ENCODE measurements at places on chromosomes 11 and 22.

DNA sequence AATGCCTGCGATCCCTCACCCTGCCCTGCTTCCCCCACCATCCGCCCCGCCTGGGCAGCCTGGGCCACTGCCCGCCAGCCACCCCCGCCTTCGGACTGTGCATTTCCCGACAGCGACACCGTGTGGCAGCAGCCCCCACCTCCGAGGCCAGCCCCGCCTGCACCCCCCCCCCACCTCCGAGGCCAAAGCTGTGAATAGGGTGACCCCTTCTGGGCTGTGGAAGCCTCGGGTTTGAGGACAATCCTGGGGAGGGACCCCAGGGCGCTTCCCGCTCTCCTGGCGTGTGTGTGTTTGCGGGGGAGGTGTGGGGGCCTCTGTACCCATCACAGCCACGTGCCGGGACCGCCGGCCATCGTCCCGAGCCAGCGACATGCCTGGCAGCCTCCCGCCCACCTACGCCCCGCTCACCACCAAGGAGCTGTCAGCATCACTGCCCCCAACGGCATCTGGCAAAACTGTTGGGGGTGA, 33.8 kb upstream of the PPARA start:
- peak; percentile 91 for DNase-seq

GRCh38 chr11:72743321-72744221, 8.6 kb downstream of the ARAP1 start:
- peak; percentile 90 for DNase-seq

GRCh38 chr22:24455751-24456426, 28.5 kb downstream of the ADORA2A start:
- DNase-seq: no peak

DNA sequence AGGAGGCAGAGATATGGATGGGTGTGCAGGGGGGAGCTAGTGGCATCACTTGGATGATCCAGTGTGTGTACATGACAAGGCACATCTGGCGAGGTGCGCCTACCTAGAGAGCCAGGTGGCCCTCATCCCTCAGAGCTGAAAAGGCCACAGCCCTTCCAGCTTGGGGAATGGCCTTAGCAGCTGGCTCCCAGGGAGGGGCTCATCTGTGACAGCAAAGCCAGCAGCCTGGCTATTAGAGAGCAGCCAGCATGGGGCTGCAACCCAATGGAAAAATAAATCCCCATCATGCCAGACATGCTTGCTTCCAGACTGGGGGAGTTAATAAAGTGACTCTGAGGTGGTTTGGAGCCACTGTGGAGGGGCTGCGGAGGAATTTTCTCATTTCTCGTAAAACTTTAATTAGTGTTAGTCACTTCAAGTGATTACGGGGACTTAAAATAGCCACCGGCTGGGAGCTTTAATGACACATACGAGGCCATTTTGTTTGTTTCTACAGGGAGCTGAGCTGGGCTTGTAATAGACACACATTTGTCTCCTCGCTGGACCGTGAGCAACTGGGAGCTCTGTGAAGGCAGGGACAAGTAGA, 111.2 kb upstream of the ALX4 start:
- no peak for DNase-seq

- no peak for DNase-seq
These were observed 25.6 kb downstream of the SMARCB1 start for GRCh38 chr22:23812378-23812777.

DNA sequence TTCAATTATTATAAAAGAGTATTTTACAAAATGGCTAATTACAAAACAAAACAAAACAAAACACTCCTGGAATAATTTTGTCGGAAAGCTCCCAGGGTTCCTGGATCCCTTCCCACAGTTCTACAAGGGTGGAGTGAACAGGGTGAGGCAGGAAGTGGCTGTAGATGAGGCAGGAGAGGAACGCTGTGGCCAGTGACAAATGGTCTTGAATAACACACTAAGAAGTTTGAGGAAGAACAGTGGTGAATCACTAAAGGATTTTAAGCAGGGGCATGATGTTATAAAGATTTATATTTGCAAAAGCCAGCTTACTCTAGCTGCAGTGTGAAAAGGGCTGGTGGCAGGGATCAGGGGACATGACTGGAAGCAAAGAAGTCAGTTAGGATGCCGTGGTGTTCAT, 33.8 kb upstream of the APOA1 start:
- no peak for DNase-seq

- no peak for DNase-seq
These were observed 26.3 kb upstream of the GNB1L start for GRCh38 chr22:19880786-19881569.

GRCh38 chr11:19869946-19870589, 157.4 kb downstream of the NAV2 start:
- DNase-seq: no peak

- DNase-seq: no peak
These were observed 139.5 kb downstream of the COMMD9 start for GRCh38 chr11:36149538-36150242.

DNA sequence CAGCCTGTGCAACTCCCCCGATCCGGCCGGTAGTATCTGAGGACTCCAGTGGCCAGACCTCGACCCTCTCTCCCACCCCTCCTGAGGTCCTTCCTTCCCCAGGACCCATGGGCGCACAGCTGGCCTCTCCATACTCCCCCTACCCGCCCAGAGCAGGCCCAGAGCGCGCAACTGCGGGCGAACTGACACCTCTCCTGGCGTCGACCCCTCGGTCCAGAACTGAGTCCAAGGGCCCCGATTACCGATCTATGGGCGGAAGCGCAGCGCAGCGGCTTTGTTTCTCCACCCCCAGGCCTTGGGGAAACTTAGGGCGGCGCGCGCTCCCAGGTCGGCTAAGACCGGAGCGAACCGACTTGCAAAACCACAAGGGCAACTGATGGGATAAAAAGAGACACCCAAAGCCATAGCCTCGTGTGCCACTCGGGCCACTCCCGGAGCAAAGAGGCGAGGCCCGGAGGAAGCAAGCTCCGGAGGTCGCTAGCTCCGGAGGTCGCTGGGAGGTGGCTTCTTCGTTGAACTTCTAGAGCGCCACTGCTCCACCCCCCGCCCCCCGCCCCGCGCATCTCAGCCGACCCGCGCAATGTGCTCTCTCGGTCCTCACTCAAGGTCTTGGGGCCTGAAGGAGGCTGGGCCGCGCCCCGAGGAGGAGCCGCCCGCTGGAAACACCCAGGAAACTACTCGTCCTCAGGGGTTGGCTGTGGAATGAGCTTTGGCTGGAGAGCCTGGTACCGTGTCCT, 9.8 kb upstream of the ALX4 start:
- no peak for DNase-seq

- no peak for DNase-seq
These were observed 1.8 kb downstream of the SPATA19 start for GRCh38 chr11:133843454-133843987.

DNA sequence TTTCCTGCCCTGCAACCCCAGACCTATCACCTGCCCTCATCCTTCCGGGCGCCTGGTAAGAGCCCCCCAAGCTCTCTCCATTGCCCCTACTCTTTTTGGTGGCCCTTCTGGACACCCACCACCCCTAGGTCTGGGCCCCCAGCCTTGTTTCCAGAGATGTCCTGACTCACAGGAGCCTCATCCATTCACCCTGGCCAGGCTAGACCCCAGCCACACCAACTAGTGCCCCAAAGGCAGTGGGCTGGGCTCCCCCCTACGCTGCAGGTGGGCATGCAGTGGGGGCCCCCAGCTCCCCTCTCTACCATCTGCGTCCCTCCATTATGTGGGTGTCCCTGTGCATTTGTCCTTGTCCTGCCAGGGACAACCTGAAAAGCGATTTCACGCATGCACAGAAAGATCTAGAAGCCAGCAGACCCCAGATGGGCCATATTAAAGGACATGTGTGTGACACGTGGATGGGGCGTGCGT, 1.4 kb downstream of the MRGPRF start:
- no peak for DNase-seq

GRCh38 chr22:37178350-37179125, 9.5 kb downstream of the C1QTNF6 start:
- no peak for DNase-seq

DNA sequence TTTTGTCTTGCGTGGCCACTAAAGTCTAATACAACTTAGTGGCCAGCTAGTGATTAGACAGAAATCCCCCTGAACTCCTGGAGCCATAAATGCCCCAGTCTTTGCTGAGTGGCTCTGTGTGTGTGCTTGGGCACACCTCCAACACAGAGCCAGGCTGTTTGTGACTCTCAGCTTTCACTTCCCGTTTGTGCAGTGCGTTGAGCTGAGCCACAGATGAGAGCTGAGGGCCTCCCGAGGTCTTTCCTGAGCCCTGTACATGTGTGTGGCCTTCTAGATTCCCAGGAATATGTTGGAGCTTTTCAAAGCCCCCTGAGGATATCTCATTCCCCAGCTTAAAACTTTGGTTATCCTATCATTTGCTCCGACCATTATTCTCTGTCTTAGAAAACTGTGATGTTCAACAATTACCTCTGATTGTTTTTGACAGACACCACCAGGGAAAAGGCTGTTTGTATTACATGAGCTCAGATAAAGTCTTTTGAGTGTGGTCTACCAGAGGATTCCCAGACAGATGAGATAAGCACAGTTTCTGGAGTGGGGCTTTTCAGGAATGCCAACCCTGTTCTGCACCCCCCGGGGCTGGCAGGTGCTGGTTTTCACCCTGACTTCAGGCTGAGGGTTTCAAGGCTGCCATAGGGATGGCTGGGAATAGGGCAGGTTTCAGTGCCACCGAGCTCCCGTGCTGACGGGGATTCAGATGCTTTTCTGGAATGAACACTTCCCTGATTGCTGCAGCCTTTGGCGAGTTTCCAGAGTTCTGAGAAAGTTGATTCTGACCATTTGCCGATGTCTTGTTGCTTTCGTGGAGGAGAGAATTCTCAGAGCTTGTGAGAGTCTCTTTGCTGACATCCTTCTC, 23.8 kb downstream of the IGHMBP2 start:
- DNase-seq: peak; percentile 61

GRCh38 chr11:35647421-35648093, 15.0 kb upstream of the TRIM44 start:
- DNase-seq: no peak

GRCh38 chr11:102360681-102361080, 13.7 kb downstream of the BIRC2 start:
- DNase-seq: no peak

DNA sequence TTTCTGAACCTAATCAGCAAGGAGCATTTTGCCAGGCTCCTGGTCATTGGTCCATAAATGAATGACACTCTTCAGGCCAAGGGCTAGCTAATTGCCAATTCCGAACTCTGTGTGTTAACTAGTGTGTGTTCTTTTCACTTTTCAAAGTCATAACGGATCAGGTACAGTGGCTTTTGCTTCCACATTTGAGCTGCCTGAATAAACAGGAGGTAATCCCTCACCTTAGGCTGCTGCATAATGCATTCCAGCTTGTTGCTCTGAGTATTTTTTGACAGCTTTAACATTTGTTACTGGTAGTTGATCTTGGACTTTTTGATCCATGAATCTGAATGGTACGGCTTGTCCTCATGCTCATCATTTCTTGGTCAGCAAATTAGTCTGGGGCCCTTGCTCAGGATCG, 485.1 kb downstream of the CNTN5 start:
- no peak for DNase-seq

DNA sequence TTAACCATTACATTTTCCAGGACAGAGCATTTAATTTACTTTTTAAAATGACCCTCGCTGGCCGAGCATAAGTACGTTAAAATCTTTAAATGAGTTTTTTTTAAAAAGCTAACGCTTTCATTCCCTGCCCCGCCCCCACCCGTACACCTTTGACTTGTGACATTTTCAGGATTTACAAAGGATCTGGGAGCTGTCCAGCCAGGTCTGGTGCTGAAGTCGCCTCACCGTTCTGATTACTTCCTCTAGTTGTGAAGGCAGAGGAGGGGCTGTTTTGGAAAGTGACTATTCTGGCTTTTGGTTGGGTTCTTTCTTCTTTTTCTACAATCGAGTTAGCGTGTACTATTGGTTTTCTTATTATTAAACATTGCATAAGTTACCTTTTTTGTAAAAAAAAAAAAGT, 2.9 kb downstream of the C11orf87 start:
- DNase-seq: no peak

GRCh38 chr11:66071381-66071801, 1.3 kb downstream of the PACS1 start:
- DNase-seq: no peak

- DNase-seq: no peak
These were observed 87.4 kb downstream of the BRD1 start for GRCh38 chr22:49740242-49740641.

DNA sequence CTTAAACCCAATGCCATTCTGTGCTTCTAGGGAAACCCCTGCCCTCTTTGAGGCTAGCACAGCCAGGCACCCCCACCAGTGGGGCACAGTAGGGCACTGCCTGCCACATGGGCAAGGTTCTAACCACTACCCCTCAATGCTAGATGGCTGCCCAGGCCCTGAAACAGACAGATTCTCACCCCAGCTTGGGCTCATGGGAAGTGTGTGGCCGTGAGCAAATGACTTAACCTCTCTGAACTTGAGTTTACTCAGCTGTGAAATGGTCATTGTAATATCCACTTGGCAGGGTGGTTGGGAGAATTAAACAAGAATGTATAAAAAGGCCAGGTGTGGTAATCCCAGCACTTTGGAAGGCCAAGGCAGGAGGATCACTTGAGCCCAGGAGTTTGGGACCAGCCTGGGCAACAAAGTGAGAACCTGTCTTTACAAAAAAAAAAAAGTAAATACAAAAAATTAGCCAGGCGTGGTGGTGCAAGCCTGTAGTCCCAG, 22.4 kb downstream of the C22orf23 start:
- DNase-seq: no peak

DNA sequence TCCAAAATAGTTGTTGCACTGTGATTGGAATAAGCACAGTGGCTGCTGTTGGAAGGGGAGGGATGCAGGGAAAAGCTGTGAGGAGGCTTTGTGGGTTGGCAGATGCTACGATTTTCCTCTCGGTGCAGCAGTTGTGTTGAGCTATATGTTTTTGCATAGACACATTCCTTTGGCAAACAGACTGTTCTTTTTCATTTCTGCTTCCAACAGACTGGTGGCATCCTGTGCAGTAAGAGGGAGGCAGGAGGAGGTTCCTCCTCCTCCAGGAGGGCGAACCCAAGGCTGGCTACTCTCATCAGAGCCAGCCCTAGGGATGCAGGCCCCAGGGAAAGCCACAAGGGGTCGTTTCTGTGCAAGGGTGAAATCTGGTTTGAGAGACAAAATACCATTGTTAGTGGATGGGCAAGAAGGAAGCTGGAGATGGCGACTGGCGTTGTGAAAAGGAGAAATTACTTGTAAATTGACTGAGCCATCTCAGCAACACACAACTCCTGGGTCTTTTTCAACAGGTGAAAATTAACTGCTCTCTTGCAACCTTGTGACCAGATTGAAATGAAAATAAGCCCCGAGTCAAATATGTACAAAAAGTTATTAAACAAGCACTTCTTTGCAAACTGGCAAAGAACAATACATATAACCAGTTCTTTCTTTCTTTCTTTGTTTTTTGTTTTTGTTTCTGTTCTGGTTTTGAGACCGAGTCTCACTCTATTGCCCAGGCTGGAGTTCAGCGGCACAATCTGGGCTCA, 26.5 kb upstream of the UBASH3B start:
- DNase-seq: peak; percentile 74

All from B cell (primary cell).